ENCODE measurements at places on chromosomes 3 and 15. TPM values are rescaled to one million over a fixed set of nuclear protein-coding genes. Genes with fewer than 3 reads are reported as not detected.
A peak's percentile ranks its signal among the peaks of the same experiment; 100 is the strongest.

Gene SLC35G2
- total RNA-seq = 10.1 TPM

DNA sequence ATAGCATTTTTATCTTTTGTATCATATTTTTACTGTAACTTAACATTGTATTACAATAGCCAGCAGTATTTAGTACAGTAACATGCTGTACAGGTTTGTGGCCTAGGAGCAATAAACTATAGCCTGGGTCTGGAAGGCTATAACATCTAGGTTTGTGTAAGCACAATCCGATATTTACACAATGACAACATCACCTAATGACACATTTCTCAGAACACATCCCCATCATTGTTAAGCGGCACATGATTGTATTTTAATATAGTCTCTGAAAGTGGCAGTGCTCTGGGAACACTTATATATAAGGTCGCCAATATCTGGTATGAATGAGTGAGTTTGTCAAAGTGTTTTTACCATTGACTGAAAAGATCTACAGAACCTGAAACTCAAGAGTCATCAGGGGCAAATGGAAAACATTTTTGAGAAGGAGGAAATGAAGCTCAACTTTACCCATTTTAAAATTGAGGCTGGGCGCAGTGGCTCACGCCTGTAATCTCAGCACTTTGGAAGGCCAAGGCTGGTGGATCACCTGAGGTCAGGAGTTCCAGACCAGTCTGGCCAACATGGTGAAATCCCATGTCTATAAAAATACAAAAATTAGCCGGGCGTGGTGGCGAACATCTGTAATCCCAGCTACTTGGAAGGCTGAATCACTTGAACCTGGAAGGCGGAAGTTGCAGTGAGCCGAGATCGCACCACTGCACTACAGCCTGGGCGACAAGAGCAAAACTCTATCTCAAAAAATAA, 38.8 kb upstream of the TNFSF10 start:
- peak overlapping the region; percentile 23 for H3K27ac ChIP-seq
- DNase-seq = no peak
- H3K4me1 ChIP-seq = peaks cover 17% of the 10 kb centered on the region
- no peak overlapping the region for H3K4me3 ChIP-seq

GRCh38 chr15:90044916-90045371, 43.8 kb downstream of the ZNF710 start:
- H3K4me3 ChIP-seq = no peak overlapping the region
- no peaks in the 10 kb centered on the region for H3K36me3 ChIP-seq
- no peaks in the 10 kb centered on the region for H3K4me1 ChIP-seq

DNA sequence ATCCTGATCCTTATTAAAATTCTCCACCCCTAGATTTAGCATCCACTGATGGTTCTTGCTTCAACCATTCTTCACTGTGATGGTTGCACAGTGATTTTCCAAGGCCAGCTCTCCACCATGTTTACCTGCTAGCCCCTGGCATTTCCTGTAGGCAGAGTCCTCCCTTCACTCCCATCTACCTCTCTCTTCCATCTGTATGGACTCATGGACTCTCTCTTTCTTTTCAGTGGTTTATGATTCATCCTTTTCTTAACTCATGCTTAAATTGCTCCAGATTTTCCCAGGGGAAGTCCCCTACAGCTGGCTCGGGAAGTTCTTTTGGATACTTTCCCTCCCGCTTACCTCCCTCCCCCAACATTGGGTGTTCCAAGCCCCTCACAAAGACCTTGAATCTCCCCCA, 18.7 kb downstream of the TGM4 start:
- peaks cover 14% of the 10 kb centered on the region for H3K4me1 ChIP-seq
- peak; percentile 77 for DNase-seq
- no peak overlapping the region for H3K4me3 ChIP-seq
- H3K27ac ChIP-seq = peak overlapping the region; percentile 77

Gene C2CD4B
- not detected for total RNA-seq

DNA sequence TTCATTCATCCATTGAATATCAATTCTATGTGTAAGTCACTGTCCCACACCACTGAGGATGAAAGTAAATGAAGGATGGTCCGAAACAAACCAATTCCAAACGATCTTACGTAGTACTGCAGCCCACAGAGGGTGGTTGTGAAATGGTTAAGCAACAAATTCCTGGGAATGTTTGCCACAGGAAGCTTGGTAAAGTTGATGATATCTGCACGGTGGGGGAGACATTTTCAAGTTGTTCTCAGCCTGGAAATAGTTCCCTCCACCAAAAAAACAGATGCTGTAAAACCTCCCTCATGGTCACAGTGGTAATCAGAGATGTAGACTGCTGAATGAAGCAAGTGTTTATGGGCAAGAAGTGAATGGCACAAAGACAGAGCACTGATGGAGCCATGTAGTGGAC, 35.9 kb upstream of the BNC1 start:
- DNase-seq = peak; percentile 75
- H3K36me3 ChIP-seq = no peaks in the 10 kb centered on the region
- H3K4me3 ChIP-seq = no peak overlapping the region
- peaks cover 20% of the 10 kb centered on the region for H3K4me1 ChIP-seq

Gene PPCDC
- total RNA-seq = 7.5 TPM

- no peak overlapping the region for H3K4me3 ChIP-seq
- H3K27ac ChIP-seq = no peak overlapping the region
- peaks cover 20% of the 10 kb centered on the region for H3K4me1 ChIP-seq
- H3K36me3 ChIP-seq = no peaks in the 10 kb centered on the region
- DNase-seq = no peak
Measured at GRCh38 chr3:36674816-36675215, 89.5 kb downstream of the DCLK3 start.

GRCh38 chr3:87298111-87298718, 21.8 kb upstream of the POU1F1 start:
- H3K4me1 ChIP-seq = no peaks in the 10 kb centered on the region
- no peaks in the 10 kb centered on the region for H3K27me3 ChIP-seq
- H3K27ac ChIP-seq = no peak overlapping the region
- no peaks in the 10 kb centered on the region for H3K36me3 ChIP-seq
- H3K4me3 ChIP-seq = no peak overlapping the region
- DNase-seq = peak; percentile 10

- no peak for DNase-seq
- no peaks in the 10 kb centered on the region for H3K4me1 ChIP-seq
- H3K4me3 ChIP-seq = no peak overlapping the region
- H3K27me3 ChIP-seq = no peaks in the 10 kb centered on the region
- H3K27ac ChIP-seq = no peak overlapping the region
Measured at GRCh38 chr3:20916951-20917606, 731.1 kb upstream of the SGO1 start.

- H3K27me3 ChIP-seq = no peaks in the 10 kb centered on the region
- H3K4me1 ChIP-seq = no peaks in the 10 kb centered on the region
- H3K27ac ChIP-seq = no peak overlapping the region
- DNase-seq = no peak
- no peaks in the 10 kb centered on the region for H3K36me3 ChIP-seq
Measured at GRCh38 chr3:35502699-35503098, 136.6 kb upstream of the ARPP21 start.

DNA sequence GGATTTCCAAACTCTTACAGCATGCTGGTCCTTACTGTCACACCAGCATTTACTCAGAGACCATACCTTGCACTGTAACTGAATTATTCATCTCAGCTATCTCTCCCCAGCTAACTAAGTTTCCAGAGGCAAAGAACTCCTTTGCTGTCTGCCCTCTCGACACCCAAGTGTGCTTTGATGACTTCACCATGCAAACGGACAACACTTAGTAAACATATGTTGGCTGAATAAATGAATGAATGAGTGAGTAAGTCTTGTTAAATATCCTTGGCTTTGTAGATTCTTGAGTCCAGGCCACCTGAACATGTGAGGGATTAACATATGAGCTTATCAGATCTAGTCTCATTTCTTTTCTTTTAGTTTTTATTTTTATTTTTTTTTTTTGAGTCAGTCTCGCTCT, 138.2 kb downstream of the PLD1 start:
- H3K4me1 ChIP-seq = no peaks in the 10 kb centered on the region
- no peaks in the 10 kb centered on the region for H3K36me3 ChIP-seq
- no peak overlapping the region for H3K4me3 ChIP-seq
- no peak for DNase-seq
- H3K27ac ChIP-seq = no peak overlapping the region

GRCh38 chr3:55604402-55604801, 117.3 kb upstream of the WNT5A start:
- H3K27me3 ChIP-seq = no peaks in the 10 kb centered on the region
- no peak overlapping the region for H3K4me3 ChIP-seq
- H3K36me3 ChIP-seq = no peaks in the 10 kb centered on the region
- no peak for DNase-seq

Gene MUSTN1
- total RNA-seq = not detected
